ENCODE measurements at places on chromosomes 3 and 15.

DNA sequence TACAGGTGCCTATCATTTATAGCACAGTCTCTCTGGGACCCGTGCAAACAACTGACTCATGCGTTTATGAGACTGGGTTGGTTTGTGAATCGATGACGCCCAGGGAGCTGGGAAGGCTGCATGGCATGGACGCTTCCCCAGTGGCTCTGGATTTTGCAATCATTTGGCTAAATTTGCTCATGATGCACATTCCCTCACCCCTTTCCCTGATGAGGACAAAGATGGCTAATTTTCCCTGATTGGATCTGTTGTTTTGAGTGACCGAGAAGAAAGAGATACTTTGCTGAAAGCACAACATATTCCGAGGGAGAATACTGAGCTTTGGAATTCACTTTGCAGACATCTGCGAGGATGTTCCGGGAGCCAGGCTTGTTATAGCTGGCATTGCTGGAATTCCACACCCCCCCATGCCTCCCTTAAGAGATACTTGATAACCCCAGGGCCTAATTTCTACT lies 51.1 kb downstream of the CGNL1 start:
- no peak for DNase-seq

GRCh38 chr3:127238602-127239001 lies 45.7 kb downstream of the PRR23E start:
- no peak for DNase-seq

- no peak for DNase-seq
Observed at GRCh38 chr3:141399200-141399599, 30.9 kb downstream of the ZBTB38 start.

DNA sequence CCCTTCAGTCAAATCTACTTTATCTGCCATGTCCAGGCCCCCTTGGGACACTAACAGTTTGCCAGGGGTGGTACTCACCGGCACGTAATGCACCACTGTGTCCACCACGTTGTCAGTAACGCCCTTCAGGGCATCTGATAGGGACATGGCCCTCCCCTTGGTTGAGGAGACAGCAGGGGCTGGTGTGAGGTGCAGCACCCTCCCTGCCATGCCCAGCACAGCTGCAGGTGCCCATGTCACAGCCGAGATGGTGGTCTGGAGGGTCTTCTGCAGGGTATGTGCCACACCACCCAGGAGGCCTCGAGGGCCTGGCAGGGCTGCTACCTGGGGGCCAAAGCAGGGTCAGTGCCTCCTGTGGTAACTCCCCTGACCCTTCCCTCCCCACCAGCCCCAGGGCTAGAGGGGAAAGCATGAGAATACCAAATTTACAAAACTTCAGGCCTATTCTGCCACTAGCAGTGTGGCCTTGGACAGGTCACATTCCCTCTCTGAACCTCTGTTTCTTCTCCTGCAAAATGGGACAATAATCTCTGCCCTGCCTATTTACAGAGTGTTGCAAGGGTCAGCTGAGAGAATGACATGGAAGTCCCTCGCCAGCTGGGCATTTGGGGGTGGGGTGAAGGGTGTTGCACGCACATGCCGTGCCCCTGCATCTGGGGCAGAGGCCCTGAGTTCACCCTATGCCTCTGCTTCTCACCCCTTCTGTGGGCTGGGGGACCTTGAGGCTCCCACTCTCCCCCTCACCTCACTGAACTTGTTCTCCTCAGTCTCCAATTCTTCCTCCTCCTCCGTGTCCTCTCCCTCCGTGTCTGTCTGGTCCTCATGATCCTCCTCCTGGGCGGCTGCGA lies 11.8 kb upstream of the KIF7 start:
- DNase-seq = no peak

- no peak for DNase-seq
Observed at GRCh38 chr3:155556531-155556930, 188.3 kb downstream of the PLCH1 start.

GRCh38 chr15:27214961-27215360 lies 244.0 kb downstream of the GABRG3 start:
- DNase-seq = no peak

- no peak for DNase-seq
Observed at GRCh38 chr3:111802163-111802625, 56.9 kb upstream of the PHLDB2 start.

DNA sequence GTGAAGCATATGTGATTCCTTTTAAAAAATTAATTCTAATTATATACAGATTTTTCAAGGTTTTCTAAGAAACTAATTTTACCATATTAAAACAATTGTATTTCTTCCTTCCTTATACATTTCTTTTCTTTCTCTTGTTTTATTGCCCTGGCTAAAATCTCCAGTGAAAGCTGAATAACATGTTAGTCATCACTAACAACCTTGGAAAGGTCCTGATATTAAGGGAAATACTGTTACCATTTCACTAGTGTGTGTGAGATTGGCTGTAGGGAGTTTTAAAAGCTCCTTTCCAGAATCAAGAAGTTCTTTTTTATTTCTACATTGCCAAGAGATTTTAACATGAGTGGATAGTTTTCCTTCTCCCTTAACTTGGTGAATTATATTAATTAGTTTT lies 229.7 kb upstream of the EIF1B start:
- no peak for DNase-seq

DNA sequence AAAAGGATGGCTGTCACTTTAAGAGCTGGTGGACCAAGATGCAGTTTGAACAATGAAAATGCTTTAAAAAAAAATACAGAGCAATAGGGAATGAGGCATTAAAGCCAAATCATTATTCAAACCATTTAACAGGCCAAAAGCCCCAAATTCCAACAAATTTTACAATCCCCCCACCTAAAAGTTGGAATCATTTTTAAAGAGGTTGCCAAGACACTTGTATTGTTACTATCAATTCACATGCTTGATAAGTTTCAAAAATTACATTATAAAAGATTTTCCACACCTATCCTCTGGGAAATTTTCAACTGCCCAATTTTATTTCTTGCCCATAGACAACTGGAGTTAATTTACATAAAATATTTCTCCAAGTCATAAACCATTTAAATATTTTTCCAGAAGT lies 192.3 kb upstream of the ARHGEF26 start:
- DNase-seq = no peak

DNA sequence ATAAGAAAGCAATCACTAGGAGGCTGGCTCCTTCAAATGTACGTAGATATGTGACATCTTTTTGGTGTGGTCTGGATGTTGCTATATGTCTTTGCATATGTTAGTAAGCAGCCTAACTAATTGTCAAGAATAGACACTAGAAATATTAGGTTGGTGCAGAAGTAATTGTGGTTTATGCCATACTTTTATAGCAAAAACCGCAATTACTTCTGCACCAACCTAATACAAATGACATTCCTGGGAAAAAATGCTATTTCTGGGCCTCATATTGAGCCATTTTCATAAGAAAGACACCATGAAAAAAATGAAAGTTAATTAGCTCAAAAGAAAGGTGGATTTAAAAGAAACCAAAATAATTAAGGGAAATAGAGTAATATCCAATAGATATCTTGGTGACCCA lies 555.8 kb downstream of the ZNF385D start:
- no peak for DNase-seq

GRCh38 chr3:120470870-120471269 lies 20.1 kb upstream of the FSTL1 start:
- no peak for DNase-seq

- DNase-seq = no peak
Observed at GRCh38 chr15:85671156-85671555, 123.6 kb downstream of the KLHL25 start.

DNA sequence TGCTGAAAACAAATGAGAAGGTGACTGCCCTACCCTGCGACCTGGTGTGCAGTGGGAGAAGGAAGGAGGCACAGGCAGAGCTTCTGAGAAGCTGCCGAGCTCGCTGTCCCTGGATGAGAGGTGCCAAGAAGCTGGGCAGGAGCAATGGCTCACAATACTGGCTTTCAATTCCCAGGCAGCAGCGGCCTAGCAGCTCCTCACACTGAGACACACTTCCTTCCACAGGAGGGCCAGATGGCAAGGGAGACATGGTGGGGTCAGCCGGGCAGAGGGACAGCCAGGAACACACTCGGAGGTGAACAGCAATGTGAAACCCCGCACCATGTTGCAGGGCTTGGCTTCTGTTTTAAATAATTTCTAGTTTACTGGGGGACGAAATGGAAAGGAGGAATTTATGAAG lies 314.6 kb downstream of the EPHB1 start:
- no peak for DNase-seq

GRCh38 chr3:3074551-3075257 lies 35.5 kb downstream of the IL5RA start:
- DNase-seq = no peak

DNA sequence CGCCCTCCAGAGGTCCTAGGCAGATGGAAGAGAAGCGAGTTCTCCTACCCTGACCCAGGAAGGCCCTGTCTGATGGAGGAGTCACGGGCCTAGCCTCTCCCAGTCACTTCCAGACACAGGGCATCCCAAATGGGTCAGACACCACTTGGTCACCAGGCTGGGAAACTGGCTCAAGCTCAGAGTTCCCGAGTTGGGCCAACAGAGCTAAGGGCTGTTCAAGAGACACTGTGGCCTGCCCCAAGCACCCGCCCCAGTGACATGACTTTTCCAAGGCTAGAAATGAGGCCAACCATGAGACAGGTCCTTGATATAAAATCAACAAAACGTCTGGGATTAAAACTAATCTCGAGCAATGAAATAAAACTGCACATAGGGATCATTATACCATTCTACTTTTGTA lies 113.8 kb downstream of the IQSEC1 start:
- DNase-seq = no peak

GRCh38 chr15:35182841-35183479 lies 97.9 kb upstream of the NANOGP8 start:
- DNase-seq = no peak

DNA sequence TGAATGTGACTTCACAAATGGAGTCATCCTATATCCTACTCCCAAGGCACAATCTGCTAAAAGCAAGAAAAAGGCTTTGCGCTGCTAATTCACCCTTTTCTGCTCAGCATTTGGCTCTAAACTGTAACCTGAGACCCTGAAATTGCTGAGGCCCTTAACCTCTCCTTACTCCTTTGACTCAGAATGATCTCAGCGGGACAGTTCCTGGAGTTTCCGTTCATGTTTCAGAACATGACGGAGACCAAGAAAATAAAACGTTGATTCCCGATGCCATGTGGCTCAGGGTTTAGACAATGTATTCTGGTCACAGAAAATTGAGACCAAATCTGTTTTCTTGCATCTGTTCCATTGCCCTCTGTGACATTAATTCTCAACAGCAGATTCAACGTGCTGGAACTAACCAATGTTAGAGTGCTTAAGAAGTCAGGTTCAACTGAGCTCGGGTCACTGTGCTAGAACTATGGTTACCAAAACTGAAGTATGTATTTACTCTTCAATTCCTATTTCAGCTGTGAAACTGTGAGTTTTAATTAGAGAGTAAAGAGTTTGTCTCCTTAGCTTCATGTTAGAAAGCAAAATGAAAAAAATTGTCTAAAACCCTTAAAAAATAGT lies 45.4 kb upstream of the TMC3 start:
- no peak for DNase-seq

GRCh38 chr15:79204886-79205675 lies 77.4 kb upstream of the ANKRD34C start:
- DNase-seq = no peak

DNA sequence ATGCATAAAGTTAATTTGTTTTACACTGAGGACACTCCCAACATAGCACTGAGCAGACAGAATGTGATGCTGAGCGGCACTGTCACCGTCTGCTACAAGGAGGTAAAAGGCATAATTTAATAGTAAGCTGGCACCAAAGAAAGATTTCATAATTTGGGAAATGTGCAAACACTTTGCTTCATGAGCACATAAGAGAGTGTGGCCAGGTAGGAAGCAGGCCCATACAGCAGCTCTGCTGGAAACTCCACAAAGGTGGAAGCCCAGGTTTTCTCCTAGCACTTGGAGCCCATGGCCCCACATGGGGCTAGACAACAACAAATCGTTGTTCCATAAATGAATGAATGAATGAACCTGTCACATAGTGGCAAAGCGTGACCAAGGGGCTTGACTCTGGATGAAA lies 68.5 kb upstream of the CACNA2D3 start:
- no peak for DNase-seq

- DNase-seq = no peak
Observed at GRCh38 chr15:80484333-80484864, 80.2 kb downstream of the ARNT2 start.

- DNase-seq = no peak
Observed at GRCh38 chr3:126267976-126268615, 87.7 kb upstream of the ALDH1L1 start.

DNA sequence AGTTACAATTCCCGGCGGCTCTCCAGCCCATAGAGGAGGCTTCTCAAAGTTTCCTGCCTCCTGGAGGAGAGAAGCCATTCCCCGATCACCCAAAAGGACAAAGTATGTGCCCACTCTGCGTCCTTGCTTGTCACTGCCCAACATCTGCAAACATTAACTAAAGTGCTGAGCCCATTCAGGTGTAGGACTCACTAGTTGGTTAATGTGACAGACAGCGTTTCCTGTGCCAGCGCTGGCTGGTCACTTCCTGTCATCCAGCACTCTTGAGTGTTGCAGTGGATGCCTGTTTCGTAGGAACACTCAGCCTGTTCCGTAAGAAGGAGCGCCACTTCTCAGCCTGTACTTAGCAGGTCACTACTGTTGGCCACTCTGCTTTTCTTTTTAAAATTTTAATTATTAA lies 100.3 kb downstream of the APBA2 start:
- no peak for DNase-seq

- DNase-seq = no peak
Observed at GRCh38 chr3:193788189-193788991, 195.4 kb downstream of the OPA1 start.

DNA sequence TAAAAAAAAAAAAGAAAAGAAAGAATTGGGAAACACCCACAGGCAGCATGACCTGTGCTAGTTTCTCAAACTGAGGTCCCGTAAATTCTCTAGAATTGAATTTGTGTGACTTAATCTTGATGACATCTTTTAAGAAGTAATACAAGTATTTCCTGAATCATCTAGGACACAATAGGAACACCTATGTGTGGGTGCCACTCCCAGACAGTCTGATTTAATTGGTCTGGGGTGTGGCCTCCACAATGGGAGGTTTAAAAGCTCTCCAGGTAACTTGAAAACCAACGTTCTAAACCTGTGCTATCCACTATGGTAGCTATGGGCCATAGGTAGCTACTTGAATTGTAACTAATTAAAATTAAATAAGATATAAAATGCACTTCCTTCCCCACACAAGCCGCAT lies 28.1 kb downstream of the CFAP92 start:
- no peak for DNase-seq

- DNase-seq = no peak
Observed at GRCh38 chr3:62919784-62920465, 44.7 kb upstream of the CADPS start.

DNA sequence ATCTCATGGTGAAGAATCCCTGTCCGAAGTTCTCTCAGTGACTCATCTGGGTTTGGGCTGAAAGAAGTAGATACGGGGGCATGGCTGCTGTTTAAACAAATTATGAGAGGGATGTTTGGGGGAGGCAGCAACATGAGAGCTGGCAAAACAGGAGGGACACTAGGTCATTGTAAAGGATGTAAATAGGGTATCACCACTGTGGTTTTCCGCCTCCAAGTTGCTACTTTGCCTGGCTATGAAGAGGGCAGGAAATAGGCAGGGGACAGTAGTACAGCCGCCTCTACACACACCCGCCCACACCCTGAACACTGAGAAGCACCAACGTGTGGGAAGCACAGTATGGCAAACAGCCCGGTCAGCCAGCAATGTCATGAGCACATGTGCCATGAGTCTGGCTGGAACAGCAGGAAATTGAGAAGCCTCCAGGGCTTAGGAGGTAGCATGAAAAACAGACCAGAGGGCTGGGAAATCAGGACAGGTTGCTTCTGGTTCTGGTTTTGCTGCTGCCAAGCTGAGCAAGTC lies 17.1 kb downstream of the HEXA start:
- peak; percentile 55 for DNase-seq
